ENCODE measurements at places on chromosomes 11 and 22.

GRCh38 chr11:68025047-68025446, 5.4 kb upstream of the NDUFS8 start:
- DNase-seq, result no peak

- no peak for DNase-seq
These were observed 934 bp downstream of the HSD17B12 start for GRCh38 chr11:43681401-43681942.

GRCh38 chr11:4862447-4863236, 13.6 kb upstream of the OR51S1 start:
- DNase-seq, result no peak

DNA sequence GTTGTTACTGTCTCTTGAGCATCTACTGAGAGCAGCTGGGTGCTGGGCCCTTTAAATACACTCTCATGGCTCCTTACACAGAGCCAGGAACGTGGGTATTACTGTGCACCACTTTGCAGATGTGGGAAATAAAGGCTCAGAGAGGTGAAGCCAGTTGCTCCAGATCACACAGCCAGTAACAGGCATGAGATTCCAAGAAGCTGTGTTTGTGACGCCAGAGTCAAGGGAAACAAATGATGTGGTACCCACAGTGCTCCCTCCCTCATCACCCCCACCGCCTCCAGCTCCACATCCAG, 1.4 kb upstream of the PRDM11 start:
- DNase-seq, result no peak

- no peak for DNase-seq
These were observed 10.4 kb downstream of the SREBF2 start for GRCh38 chr22:41842996-41843970.

GRCh38 chr22:32823024-32823730, 21.7 kb downstream of the TIMP3 start:
- no peak for DNase-seq

DNA sequence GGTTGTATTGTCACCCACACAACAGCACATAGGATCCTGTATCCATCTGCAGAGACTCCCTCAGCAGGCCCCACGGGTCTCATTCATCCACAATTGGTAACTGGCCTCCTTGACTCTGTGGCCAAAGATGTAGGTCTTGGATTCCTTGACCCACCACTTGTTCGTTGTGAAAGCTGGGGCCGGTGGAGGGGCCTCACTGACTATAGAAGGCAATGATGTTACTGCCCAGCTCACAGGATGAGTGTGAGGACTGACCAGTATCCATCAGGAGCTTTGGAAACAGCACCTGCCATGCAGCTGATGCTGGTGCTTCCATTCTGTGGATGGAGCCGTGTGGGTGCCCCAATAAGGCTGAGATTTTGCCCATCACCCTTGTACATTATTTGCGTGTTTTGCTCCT, 615.7 kb downstream of the BRD1 start:
- no peak for DNase-seq

DNA sequence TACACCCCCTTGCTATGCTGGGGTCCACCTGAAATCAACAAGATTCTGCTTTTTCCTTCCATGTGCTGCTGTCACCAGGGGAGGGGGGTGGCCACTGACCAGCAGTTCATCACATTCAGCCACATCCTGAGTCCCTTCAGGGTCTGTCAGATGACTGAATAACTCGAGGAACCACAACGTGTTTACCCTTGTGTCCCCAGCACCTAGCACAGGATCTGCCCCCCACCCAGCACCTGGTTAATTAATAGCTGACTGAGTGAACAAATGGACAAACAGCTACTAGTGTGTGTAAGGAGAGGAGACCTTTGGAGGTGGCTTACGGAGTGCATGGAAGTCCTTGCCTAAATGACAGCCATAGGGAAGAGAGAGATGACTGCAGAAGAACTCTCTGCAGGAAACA, 119.5 kb upstream of the NCAM1 start:
- no peak for DNase-seq

- DNase-seq, result no peak
These were observed 136.7 kb upstream of the TTC12 start for GRCh38 chr11:113177671-113178070.

- no peak for DNase-seq
These were observed 35.0 kb downstream of the DNAJC24 start for GRCh38 chr11:31404614-31405013.

DNA sequence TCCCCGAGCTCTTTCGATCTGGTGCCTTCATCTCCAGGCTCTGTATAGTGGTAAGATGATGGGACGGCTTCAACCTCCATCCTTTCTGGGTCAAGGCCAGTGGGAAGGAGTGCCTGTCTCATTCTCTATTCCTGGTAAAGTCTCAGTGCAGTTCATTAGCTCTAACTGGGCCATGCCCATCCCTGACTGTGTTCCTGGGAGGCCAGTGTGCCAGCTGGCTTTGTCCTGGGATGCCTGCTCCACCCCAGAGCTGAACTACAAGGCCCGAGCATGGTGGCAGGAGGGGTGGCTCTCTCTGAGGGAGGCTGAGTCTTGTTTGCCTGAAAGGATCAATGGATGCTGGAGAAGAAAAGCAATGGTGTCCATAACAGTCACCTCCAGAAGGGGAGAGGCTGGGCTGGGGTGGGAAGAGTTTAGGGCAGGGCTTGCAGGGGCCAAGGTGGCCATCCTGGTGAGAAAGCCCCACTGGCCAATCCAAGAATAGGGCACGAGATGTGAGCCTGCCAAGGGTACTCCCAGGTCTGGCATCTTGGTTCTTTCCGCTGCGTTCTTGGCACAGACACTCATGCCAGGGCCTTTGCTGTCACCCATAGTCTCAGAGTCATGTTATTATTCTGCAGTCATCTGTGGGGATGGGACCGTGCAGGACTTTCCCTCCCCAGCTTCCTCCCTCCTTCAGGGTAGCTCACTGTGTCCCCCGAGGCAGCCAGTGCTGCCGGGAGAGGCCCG, 60.1 kb downstream of the PARVB start:
- no peak for DNase-seq

DNA sequence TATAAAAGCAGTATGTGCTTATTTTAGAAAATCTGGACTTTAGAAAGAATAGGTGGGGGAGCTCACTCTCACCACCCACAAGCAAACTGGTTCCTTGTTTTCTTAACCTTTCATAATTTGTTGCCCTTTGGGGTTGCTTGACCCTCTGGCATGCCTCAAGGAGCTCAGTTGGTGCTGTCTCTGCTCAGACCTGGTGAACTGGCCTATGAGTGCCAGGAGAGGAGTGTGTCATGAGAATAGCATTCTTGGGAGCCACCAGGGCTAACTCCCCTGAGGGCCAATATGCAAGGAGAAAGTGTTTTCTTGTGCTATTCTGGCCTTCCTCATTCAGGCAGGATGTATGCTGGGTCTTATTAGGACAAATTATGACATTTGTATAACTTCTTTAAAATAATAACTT, 21.0 kb upstream of the AMOTL1 start:
- no peak for DNase-seq

- no peak for DNase-seq
These were observed 2.3 kb downstream of the IRF7 start for GRCh38 chr11:613369-613968.

DNA sequence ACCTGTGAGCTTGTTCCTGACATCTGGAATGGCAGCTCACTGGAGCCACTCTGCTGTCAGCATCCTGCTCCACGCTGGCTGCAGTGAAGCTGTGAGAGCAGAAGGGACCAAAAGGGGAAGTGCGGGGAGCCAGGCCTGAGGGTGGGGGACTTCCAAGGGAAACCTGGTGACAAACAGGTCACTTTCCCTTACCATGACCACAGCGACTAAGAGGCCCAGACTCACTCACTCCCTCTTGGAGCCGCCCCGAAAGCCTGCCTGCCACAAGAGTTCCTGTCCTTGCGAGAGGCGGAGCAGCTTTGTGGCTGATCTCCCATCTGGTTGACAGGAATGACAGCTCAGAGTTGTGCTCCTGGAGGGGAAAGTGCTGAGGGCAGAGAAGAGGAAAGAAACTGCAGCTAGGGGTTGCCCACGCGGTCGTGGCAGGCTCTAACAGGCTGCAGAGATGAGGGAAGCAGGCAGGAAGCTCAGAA, 183.8 kb upstream of the NTM start:
- no peak for DNase-seq

DNA sequence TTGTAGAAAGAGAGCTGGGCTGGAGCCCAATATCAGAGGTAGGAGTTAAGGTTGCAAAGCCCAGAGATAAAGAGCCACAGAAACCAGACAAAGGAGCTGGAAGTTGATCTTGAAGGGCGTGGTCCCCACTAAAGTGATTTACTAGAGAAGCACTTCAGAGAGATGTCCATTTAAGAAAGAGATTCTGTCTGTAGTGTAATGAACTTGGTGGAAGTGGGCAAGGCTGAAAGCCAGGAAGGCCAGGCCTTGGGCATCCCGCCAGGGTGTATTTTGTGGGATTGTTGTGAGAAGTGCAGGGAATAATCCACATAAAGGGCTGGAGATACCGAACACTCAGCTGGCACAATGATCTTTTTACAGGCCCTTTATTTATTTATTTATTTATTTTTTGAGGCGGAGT, 1398.8 kb downstream of the TBC1D22A start:
- no peak for DNase-seq

DNA sequence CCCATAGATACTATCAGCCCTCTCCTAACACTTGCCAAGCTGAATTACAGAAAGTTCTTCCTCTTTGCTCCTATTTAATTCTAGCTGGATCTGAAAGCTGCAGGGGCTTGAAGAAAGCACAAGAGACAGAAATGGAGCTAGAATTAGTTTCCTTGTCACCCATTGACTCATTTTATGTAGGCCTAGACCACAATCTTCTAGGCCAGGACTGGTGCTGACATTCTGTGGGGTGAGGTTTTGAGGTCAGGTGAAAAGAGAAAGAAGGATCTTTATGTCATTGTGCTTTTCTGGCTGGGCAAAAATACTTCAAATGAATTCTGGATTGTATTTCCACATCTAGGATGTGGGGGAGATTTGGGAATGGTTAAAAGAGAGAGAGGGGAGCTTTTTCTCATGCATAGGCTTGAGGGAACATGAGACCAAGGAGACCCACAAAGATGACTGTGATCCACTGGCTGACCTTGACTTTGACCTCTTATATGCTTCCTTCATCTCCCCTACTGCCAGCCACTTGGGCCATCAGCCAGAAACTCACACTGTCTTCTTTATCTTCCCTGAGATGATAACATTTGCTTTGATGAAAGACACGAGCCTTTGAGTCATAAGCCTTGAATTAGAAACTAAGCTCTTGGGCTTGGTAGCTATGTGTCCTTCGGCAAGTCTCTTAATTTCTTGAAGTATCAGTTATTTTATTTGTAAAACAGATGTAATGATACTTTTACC, 274.9 kb upstream of the CADM1 start:
- DNase-seq, result no peak

DNA sequence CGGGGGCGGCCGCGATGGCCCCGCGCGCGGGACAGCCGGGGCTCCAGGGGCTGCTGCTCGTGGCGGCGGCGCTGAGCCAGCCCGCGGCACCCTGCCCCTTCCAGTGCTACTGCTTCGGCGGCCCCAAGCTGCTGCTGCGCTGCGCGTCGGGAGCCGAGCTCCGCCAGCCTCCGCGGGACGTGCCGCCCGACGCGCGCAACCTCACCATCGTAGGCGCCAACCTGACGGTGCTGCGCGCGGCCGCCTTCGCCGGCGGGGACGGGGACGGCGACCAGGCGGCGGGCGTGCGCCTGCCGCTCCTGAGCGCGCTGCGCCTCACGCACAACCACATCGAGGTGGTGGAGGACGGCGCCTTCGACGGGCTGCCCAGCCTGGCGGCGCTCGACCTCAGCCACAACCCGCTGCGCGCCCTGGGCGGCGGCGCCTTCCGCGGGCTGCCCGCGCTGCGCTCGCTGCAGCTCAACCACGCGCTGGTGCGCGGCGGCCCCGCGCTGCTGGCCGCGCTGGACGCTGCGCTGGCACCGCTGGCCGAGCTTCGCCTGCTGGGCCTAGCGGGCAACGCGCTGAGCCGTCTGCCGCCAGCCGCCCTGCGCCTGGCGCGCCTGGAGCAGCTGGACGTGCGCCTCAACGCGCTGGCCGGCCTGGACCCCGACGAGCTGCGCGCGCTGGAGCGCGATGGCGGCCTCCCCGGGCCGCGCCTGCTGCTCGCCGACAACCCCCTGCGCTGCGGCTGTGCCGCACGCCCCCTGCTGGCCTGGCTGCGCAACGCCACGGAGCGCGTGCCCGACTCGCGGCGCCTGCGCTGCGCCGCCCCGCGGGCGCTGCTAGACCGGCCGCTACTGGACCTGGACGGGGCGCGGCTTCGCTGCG, 697 bp downstream of the TPBGL start:
- DNase-seq, result peak; percentile 19

GRCh38 chr11:132101881-132102280, 731.5 kb downstream of the NTM start:
- peak; percentile 36 for DNase-seq

Measured in non-pigmented ciliary epithelial cell (primary cell).